ENCODE measurements at places on chromosomes 12 and 14.
A peak's percentile ranks its signal among the peaks of the same experiment; 100 is the strongest.

- no peak for DNase-seq
Observed at GRCh38 chr14:23568600-23569331, 1.2 kb upstream of the AP1G2 start.

DNA sequence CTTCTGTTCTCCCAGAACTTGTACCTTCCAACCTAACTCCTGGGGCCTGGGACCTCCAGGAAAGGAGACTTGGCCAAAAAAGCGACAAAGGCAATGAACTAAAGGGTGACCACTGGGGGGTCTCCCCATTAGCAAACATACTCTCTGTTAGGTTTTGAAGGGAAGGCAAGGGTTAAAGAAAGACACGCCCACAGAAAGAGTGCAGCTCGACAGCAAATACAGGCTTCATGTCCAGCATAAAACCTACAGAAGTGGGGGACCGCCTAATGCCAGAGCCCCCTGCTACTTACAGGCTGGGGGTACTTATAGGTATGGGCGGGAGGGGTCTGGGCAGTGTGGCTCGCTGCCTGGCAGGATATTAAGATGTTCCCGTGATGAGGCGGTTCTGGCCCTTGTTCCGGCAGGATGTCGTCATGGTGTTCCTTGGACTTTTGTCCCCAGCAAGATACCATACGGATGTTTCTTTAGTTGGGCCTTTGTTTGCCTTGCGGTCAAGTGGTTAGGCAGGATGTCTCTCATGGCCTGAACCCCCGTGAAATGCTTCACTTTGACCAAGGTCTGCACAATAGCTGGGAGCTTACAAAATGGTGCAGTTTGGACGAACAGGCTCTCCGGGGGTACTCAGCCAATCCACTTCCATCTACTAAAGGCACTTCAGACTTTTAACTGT lies 53.4 kb downstream of the PRMT8 start:
- DNase-seq = no peak

DNA sequence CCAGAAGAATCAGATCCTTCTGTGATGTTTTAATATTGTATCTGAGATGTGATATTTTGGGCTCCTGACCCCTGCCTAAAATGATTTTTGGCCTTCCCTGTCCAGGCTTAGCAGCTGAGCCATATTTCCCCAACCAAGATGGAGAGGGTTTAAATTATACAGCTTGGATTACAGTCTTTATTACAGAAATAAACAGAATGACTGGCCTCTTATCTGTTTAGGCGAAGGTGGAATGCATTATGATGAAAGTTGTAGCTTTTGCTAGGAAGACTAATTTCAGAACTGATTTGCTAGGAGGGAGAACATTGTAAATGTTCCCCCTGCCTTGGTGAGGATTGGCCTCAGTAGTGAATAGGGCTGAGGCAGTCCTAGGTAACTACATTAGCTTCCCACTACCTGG lies 23.3 kb downstream of the BMAL2 start:
- no peak for DNase-seq

DNA sequence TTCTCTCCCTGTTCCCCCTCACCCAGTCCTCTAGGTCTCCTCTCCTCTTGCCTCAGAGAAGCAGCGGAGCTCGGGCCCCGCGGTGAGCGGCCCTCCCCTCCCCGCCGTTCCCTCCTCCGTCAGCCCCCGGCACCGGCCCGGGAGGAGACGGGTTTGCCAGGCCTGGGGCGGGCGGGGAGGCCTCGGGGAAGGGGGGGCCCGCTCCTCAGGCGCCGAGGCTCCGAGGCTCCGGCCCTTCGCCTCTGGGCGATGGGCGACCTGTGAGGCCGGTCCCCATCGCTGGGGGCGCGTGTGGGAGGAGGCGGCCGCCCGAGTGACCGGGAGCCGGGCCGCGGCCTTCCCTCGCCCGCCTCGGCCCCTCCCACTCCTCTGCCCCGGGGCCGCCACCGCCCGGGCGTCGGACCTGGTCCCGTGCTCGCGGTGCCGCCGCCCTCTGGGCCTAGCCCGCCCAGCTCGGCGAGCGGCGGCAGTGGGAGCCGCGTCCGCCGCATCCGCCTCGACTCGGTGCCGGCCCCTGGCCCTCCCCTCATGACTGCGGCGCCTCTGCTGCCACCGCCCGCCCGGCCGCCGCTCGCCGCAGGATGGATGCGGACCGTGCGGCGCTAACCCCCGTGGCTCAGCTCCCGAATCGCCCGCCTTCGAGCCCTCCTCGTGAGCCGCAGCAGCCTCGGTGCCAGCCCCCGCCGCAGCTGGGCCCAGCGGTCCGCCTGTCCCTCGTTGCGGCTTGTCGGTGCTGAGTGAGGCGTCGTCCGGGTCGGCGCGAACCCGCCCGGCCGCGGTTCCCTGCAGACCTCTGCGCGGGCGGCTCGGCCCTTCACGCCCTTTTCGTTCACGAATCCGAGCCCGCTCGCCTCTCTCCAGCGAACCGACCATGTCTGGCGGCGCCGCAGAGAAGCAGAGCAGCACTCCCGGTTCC lies 574 bp downstream of the WNK1 start:
- peak; percentile 32 for DNase-seq

GRCh38 chr14:68318828-68319227 lies 474.0 kb downstream of the ZFP36L1 start:
- no peak for DNase-seq

DNA sequence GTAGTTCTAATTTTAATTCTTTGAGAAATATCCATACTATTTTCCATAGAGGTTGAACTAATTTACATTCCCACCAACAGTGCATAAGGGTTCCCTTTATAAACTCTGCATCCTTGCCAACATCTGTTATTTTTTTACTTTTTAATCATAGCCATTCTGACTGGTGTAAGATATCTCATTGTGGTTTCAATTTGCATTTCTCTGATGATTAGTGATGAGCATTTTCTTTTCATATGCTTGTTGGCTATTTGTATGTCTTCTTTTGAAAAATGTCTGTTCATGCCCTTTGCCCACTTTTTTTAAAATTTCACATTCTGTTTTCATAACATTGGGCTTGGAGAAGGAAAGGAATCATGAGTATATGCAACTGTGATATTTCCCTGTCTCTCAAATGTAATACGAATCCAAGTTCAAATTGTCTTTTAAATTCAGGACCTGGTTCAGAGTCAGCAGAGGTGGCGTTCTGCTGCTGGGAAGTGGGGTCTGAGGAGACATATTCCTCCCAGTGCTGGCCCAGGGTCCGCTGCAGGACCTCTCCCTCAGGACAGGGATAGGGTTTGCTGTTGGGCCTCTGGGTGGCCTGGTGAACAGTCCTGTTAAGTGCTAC lies 81.2 kb upstream of the ETV6 start:
- DNase-seq = no peak

DNA sequence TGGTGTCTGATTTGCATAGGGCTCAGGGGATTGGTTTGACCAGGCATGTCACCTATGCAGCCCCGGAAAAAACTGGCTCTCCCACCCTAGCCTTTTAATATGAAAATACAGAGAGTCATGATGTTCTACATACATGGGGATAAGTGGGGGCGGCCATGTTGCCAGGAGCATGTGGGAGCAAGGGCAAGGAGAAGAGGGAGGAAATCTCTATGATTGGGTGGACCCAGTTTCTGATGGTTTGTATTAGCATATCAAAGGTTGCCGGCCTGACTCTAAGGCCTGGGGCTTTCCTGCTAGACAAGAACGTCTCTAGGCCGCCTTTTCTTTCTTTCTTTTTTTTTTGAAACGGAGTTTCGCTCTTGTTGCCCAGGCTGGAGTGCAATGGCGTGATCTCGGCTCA lies 123.4 kb upstream of the CPSF6 start:
- no peak for DNase-seq

GRCh38 chr14:88639221-88639620 lies 76.4 kb downstream of the ZC3H14 start:
- no peak for DNase-seq

DNA sequence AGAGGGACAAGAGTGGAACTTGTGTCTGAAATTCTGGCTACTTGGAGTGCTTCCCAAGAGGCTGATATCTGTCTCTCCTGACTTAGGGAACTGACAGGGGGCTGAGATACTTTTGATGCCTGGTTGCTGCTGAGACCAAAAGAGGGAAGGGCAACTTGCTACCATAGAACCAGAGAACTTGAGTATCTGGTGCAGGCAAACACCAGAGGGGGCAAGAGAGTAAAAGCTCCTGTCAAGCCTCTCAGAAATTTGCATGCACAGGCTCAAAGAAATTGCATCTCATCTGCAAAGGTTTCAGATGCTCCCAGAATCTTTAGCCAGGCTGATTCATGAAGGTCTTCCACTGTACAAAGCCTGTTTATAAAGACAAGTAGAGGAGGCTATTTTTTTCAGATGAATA lies 391.3 kb upstream of the FOXG1 start:
- DNase-seq = no peak

All from stimulated activated CD4-positive, alpha-beta T cell treated with anti-CD3 and anti-CD28 coated beads, Interleukin-2, amount 100 ng/mL, for 48 hours (primary cell).